ENCODE measurements at places on chromosomes 7 and 10. TPM values are rescaled to one million over a fixed set of nuclear protein-coding genes. Genes with fewer than 3 reads are reported as not detected.

SOSTDC1 gene
- not detected for total RNA-seq

CCM2 gene
- total RNA-seq: 45.7 TPM

SPDYE5 gene
- total RNA-seq: not detected

H2BK1 gene
- total RNA-seq: not detected

HYAL4 gene
- total RNA-seq: not detected

SNX10 gene
- total RNA-seq: 5.0 TPM

CC2D2B gene
- not detected for total RNA-seq
